ENCODE measurements at places on chromosomes 13 and 19.

- DNase-seq, result no peak
These were observed 69.0 kb downstream of the KDM4B start for GRCh38 chr19:5037936-5038335.

GRCh38 chr19:50803633-50804419, 13.6 kb downstream of the ACP4 start:
- DNase-seq, result peak; percentile 23

DNA sequence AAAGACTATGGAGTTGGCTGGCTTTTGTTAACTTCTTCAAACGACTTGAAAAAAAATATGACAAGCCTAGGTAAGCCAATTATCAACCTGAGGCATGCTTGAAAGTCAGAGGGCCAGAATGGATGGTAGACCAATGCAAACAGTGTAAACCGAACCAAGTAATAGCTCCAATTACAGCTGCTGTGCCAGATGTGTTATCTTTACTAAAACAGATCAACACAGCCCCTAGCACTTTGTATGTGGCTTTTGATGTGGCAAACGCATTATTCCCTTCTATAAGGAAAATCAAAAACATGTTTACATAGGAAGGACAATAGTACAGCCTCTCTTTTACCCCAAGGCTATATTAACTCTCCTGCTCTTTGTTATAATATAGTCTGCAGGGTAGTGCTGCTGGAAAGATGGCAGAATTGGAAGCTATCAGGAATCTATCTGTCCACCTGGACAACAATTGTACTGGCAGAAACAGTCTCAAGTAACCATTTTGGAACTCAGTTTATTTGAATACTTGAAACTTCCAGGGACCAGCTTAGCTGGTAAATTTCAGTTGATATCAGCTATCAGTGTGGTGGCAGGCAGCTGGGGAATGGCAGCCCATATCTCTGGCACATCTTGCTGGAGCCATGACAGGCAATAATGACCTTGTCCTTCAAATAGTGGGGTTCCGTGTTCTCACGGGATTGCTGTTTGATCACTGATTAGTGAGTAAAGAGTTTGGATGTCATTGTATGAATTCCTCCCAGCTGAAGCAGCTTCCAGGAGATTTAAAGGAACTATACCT, 144.4 kb upstream of the WASF3 start:
- DNase-seq, result no peak

- DNase-seq, result no peak
These were observed 5.7 kb downstream of the ZNF574 start for GRCh38 chr19:42081584-42082203.

DNA sequence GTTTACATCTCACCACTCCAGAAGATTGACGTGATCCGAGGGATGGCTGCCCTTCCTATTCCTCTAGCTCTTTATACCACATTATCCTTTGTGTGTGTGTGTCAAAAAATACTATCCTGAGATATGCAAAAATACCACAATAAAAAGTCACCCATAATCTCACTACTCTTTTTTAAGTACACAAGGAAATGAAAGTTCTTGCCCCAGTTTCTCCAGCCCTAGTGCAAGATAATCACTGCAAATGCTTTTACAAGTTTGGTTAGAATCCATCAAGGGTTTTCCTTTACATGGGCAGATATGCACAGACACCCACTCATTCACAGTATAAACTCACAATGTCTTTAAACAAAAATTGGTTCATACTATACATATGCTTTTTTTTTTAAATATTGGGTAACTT, 89.3 kb downstream of the DIAPH3 start:
- no peak for DNase-seq
